ENCODE measurements at places on chromosomes 12 and 14.

- no peak overlapping the region for H3K27ac ChIP-seq
- no peaks in the 10 kb centered on the region for H3K4me1 ChIP-seq
- no peaks in the 10 kb centered on the region for H3K36me3 ChIP-seq
- no peaks in the 10 kb centered on the region for H3K27me3 ChIP-seq
- no peak overlapping the region for H3K4me3 ChIP-seq
These were observed 86.1 kb downstream of the BCL2L14 start for GRCh38 chr12:12156828-12157227.

- H3K27ac ChIP-seq: no peak overlapping the region
- no peak for DNase-seq
- H3K27me3 ChIP-seq: peaks cover 9% of the 10 kb centered on the region
- H3K4me3 ChIP-seq: no peak overlapping the region
These were observed 14.2 kb downstream of the IQSEC3 start for GRCh38 chr12:80681-81190.

DNA sequence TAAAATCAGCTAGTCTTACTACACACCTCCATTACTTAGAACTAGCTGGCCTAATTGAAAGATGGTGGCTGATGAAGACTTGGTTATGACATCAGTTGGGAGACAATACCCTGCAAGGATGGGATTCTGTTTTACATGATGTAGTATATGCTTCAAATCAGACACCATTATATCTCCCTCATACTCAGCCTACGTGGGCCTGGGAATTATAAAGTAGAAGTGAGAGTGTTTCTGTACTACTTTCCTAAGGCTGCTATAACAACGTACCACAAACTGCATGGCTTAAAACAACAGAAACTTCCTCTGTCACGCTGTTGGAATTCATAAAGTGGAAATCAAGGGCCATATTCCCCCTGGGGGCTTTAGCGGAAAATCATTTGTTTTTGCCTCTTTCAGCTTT is 190.4 kb downstream of the PAH start:
- no peaks in the 10 kb centered on the region for H3K36me3 ChIP-seq
- no peak overlapping the region for H3K27ac ChIP-seq
- H3K27me3 ChIP-seq: no peaks in the 10 kb centered on the region
- H3K4me3 ChIP-seq: no peak overlapping the region
- H3K4me1 ChIP-seq: peaks cover 10% of the 10 kb centered on the region

DNA sequence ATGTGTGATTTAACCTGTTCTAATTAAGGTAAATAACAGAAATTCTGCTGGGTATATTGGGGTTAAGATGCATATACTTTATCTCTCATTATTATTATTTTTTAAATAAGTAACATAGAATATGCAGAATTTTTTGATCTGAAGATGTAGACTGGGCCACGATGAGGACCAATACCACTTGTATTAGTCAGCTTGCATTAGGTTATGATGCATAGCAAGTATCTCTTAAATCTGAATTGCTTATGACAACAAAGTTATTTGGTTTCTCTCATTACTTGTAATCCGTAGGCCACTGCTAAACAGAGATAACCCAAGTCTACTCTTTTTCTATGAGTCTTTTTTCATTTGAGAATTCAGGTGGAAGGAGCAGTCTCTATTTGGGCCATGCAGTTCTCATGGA is 145.5 kb upstream of the NOVA1 start:
- no peak for DNase-seq
- no peak overlapping the region for H3K4me3 ChIP-seq
- H3K4me1 ChIP-seq: no peaks in the 10 kb centered on the region

- no peak overlapping the region for H3K27ac ChIP-seq
- peaks cover 3% of the 10 kb centered on the region for H3K27me3 ChIP-seq
- no peak for DNase-seq
- no peaks in the 10 kb centered on the region for H3K36me3 ChIP-seq
- no peaks in the 10 kb centered on the region for H3K4me1 ChIP-seq
These were observed 6.8 kb downstream of the KRT74 start for GRCh38 chr12:52566847-52567291.

DNA sequence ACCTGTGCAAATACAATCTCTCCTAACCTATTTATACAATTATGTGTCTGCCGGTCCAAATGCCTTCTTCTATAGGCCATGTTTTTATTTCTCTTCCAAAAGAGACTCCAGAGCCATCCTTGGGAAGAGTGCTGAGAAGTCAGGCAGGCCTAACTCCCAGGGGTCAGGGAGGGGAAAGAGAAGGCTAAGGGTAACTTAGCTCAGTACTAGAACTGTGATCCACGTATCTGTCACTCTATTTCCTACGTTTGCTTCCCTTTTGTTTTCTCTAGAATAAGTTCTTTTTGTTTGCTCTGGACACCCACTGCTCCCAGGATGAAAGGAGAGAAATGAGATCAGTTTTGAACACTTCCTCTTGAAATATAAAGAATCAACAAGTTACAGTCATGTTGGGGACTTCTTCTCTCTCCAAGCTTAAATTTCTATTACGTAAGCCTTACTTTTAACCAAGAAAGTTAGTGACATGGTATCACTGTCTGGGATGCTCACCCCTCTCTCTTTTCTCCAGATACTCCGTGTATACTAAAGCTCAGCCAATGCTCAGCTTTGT is 79.2 kb downstream of the DAD1 start:
- H3K36me3 ChIP-seq: no peaks in the 10 kb centered on the region
- no peak for DNase-seq
- no peak overlapping the region for H3K4me3 ChIP-seq
- peak overlapping the region; percentile 23 for H3K27ac ChIP-seq
- H3K4me1 ChIP-seq: peaks cover 81% of the 10 kb centered on the region

- no peak for DNase-seq
- no peaks in the 10 kb centered on the region for H3K36me3 ChIP-seq
- H3K4me1 ChIP-seq: peaks cover 10% of the 10 kb centered on the region
- H3K4me3 ChIP-seq: no peak overlapping the region
- H3K27me3 ChIP-seq: no peaks in the 10 kb centered on the region
These were observed 137.2 kb upstream of the DNM1L start for GRCh38 chr12:32541754-32542374.

DNA sequence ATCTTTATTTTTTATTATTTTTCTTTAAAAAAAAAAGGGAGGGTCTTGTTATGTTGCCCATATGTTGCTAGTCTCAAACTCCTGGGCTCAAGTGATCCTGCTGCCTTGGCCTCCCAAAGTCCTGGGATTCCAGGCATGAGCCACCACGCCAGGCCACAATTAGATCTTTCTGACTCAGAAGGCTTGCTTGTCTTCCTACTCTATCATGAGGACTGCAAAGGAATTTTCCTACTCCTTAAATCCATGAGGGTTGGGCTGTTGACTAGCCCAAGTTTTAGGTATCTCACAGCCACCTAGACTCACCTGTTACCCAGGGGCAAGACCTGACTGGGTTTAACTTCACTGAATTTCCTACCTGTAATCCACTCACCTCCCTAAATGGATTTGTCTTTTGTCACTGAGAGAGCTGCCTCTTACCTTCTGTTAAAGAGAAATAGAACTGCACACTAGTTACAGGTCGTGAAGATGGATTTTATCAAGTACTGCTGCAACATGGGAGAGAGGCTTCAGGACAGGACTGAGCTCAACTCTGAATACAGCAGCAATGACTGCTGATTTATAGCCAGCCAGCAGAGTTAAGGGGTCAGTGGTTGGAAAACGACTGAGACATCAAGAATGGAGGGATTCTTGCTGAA is 72.3 kb downstream of the B4GALNT3 start:
- peaks cover 6% of the 10 kb centered on the region for H3K27me3 ChIP-seq
- H3K4me1 ChIP-seq: no peaks in the 10 kb centered on the region
- no peaks in the 10 kb centered on the region for H3K36me3 ChIP-seq
- H3K27ac ChIP-seq: no peak overlapping the region

- DNase-seq: no peak
- no peak overlapping the region for H3K27ac ChIP-seq
- H3K4me3 ChIP-seq: no peak overlapping the region
- H3K4me1 ChIP-seq: peaks cover 4% of the 10 kb centered on the region
These were observed 222.9 kb downstream of the ZFP36L1 start for GRCh38 chr14:68569970-68570409.

DNA sequence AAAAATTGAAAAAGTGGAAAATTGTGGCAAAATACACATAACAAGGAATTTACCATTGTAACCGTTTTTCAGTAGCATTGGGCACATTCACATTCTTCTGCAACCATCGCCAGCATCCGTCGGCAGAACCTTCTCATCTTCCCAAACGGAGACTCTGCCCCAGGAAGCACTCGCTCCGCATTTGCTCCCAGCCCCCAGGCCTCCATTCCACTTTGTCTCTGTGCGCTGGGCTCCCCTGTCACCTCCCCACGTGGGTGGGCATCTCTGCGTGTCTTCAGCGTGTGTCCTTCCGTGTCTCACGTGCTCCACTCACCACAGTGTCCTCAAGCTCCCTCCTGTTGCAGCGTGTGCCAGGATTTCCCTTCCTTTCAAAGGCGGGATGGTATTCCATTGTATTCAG is 9.9 kb downstream of the GPR132 start:
- no peak overlapping the region for H3K4me3 ChIP-seq
- peak; percentile 20 for DNase-seq
- no peak overlapping the region for H3K27ac ChIP-seq
- peaks cover 19% of the 10 kb centered on the region for H3K4me1 ChIP-seq
- H3K27me3 ChIP-seq: no peaks in the 10 kb centered on the region
- peaks cover 69% of the 10 kb centered on the region for H3K36me3 ChIP-seq

DNA sequence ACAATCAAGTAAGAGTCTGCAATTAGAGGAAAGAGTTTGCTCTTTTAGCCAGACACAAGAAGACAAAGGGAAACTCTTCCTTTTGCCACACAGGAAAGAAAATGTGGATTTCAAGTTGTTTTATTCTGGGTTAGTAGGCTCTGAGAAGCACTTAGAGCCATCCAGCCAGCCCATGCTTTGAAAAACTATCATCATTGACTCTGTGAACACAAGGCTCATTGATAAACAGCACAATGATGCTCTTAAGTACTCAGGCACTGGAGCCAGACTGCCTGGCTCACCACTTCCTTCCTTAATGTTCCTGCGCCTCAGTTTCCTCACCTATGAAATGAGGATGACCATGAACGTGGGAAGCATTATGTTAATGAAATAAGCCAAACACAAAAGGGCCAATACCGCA is 150.2 kb upstream of the EEA1 start:
- DNase-seq: no peak
- H3K27me3 ChIP-seq: no peaks in the 10 kb centered on the region

DNA sequence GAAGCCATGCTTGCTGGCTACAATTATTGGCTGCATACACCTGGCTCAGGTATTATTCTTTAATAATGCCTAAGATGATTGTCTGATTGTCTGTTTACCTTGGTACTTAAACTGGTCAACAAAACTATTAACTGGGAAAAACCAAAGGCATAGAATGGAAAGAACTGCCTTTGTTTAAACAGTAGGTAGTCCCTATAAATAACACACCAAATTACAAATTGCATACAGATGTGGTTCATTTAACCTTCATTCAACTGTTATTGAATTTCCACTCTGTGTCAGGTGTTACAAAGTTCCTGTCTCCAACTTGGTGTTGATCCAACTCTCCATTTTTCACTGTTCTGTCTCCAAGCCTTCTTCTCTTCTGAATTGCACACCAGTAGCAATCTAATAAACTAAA is 79.8 kb upstream of the FSCB start:
- no peaks in the 10 kb centered on the region for H3K36me3 ChIP-seq
- H3K4me1 ChIP-seq: no peaks in the 10 kb centered on the region
- H3K27me3 ChIP-seq: no peaks in the 10 kb centered on the region
- H3K4me3 ChIP-seq: no peak overlapping the region

DNA sequence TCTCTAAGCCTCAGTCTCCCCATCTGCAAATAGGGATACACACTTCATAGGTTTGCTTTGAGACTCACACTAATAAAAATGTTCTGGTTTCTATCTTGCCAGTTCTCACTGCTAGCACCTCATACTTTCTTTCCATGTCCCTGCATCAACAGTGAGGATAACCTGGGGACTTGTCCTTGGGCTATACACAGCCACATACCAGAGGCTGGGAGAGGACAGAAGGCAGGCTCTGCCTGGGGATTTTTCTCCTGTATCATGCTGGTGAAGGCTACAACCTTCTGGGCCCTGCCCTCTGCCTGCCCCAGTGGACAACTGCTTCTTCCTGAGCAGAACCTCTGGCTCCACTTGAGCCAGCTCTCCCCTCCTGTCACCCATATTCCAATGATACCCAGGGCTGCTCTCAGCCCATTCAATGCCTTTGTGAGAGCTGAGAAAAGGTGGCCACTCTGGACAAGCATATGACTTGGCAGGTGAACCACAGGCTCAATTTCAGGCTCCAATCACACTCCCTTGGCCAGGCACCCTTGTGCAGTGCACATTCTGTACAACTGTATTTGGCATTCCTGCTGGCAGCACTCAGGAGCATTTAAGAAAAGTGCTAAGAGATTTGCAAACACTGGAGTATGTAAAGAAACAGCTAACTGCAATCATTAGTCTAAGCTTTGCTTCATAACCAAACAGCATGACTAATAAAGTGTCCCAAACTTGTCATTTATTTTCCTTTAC is 135.8 kb upstream of the VRK1 start:
- no peaks in the 10 kb centered on the region for H3K27me3 ChIP-seq
- no peak overlapping the region for H3K4me3 ChIP-seq
- H3K36me3 ChIP-seq: no peaks in the 10 kb centered on the region
- DNase-seq: no peak
- H3K27ac ChIP-seq: no peak overlapping the region

- DNase-seq: no peak
- H3K27ac ChIP-seq: no peak overlapping the region
- H3K27me3 ChIP-seq: peaks cover 4% of the 10 kb centered on the region
- H3K36me3 ChIP-seq: no peaks in the 10 kb centered on the region
These were observed 7.4 kb downstream of the PRKCH start for GRCh38 chr14:61328626-61329262.

DNA sequence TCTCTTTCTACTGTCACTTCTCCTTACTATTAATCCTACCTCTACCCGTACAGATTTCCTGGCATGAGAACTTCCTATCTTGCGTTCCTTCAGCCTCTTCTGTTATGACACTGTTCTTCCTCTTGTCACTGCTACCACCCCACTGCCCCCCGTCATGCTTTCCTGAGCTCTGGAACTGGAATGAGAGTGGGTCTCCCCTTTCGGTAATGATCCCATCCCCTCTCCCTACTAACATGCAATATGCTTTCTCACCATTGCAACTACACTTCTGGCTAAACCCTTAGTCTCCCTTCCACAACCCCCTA is 4.9 kb upstream of the AP1G2 start:
- H3K27ac ChIP-seq: no peak overlapping the region
- no peak overlapping the region for H3K4me3 ChIP-seq
- no peak for DNase-seq
- no peaks in the 10 kb centered on the region for H3K36me3 ChIP-seq
- peaks cover 24% of the 10 kb centered on the region for H3K27me3 ChIP-seq

GRCh38 chr12:29552324-29552927 is 54.9 kb upstream of the OVCH1 start:
- no peaks in the 10 kb centered on the region for H3K4me1 ChIP-seq
- no peaks in the 10 kb centered on the region for H3K27me3 ChIP-seq
- no peak overlapping the region for H3K4me3 ChIP-seq
- DNase-seq: peak; percentile 49

DNA sequence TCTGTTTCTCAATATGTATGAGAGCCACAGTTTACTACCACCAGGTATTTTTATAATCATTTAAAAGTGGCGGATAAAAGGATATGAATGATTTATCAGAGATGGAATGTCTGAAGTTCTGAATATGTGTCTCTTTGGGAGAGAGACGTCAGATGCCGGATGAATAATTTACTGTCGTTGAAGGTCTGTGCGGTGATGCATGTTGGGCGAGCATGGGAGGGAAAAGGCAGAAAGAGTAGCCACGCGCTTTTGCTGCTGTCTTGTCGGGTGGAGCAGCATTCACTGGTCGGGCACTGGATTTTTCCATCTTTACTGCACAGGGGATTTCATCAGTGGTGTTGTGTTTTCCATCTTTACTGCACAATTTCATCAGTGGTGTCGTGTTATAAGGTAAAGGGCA is 65.6 kb downstream of the SYNE2 start:
- no peak overlapping the region for H3K27ac ChIP-seq
- no peaks in the 10 kb centered on the region for H3K27me3 ChIP-seq
- H3K4me3 ChIP-seq: no peak overlapping the region
- no peaks in the 10 kb centered on the region for H3K36me3 ChIP-seq

- no peaks in the 10 kb centered on the region for H3K36me3 ChIP-seq
- DNase-seq: no peak
- H3K27ac ChIP-seq: no peak overlapping the region
- no peak overlapping the region for H3K4me3 ChIP-seq
These were observed 3.8 kb downstream of the CBLN3 start for GRCh38 chr14:24425704-24426103.
